T follicular helper cell (primary cell): ENCODE measurements at places on chromosomes 2 and 18.

GRCh38 chr2:27221166-27221565, 4.0 kb downstream of the CAD start:
- no peak for DNase-seq

DNA sequence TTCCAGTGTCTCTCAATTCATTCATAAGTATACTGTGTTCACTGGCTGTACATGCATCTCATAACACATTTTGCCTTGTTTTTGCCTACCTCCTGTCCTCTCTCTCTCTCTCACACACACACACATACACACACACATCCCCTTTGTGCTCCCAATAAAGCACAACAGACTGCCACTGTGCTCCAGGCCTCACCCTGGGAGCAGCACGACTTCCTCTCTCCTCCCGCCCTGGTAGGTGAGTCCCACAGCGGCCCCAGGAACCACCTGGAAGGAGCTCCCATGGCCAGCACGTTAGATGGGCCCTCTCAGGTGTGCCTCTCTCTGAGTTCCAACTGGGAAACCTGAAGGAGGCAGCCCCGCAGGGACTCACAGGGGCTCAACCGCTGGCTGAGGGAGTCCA, 65.4 kb downstream of the MARCHF4 start:
- DNase-seq = no peak

DNA sequence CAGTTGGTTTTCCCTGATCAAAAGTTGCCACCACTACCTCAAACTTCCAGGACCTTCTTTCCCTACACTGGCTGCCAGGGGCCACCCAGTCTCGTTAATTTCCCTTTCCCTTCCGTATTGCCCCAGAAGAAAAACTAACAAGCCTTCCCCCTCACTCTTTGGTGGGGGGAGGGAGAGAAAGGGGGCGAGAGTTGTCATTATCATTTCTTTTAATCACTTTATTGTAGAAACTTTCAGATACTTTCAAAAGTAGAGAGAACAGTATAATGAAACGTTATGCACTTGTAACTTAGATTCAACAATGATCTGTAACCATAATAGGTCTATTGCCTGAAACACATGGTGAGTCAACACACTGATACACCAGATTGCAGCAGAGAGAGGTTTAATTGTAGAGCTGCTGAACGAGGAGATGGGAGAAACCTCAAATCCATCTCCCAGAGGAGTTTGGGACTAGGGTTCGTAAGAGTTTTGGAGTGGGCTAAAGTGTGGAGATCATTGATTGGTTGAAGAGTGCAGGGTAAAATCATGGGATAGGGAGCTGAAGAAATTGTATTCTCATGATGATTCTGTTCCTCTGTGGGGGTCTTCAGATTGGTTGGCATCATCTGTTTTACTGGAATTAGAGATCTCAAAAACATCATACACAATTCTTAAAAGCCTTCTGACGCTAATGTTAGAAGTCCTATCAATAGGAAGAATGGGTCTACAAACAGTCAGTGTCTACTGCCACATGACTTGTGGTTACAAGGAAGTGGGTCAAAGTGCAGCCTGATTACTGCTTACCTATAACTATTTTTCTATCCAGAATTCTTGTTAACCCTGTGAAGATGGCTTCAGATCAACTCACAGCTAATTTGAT, 2.6 kb upstream of the RNF149 start:
- no peak for DNase-seq

GRCh38 chr18:2515908-2516625, 55.2 kb downstream of the METTL4 start:
- no peak for DNase-seq

DNA sequence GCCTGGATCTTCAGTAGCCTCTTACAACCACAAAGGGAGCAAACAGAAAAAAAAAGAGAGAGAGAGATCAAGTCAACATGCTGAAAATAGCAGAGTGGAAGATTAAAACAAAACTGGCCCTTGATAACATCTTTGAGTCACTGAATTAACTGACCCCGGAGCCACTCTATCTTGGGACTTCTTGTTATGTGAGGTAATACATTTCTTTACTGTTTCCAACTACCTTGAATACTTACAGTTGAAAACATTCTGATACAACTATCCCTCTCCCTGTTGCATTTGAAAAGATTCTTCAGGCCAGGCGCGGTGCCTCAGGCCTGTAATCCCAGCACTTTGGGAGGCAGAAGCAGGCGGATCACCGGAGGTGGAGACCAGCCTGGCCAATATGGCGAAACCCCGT, 208.1 kb downstream of the MEMO1 start:
- no peak for DNase-seq

GRCh38 chr18:46625069-46625468, 32.0 kb downstream of the LOXHD1 start:
- DNase-seq = no peak

GRCh38 chr2:1011006-1011405, 60.4 kb downstream of the SNTG2 start:
- DNase-seq = no peak

DNA sequence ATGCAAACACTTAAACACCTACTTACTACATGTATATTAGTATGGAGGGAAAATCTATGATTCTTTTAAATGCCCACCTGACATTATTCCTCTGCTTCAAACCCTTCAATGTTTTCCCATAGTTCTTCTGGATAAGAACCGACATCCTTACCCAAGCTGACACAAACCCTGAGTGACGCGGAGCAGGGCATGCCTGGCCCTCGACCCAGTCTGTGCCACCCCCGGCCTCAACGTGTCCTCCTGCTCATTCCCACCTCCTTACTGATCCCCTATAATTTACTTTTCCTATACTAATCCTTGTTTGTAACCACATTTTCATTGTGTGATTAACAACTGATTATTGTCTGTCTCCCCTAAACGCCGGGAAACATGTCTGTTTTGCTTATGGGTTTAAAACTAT, 17.5 kb downstream of the KIDINS220 start:
- DNase-seq = no peak

DNA sequence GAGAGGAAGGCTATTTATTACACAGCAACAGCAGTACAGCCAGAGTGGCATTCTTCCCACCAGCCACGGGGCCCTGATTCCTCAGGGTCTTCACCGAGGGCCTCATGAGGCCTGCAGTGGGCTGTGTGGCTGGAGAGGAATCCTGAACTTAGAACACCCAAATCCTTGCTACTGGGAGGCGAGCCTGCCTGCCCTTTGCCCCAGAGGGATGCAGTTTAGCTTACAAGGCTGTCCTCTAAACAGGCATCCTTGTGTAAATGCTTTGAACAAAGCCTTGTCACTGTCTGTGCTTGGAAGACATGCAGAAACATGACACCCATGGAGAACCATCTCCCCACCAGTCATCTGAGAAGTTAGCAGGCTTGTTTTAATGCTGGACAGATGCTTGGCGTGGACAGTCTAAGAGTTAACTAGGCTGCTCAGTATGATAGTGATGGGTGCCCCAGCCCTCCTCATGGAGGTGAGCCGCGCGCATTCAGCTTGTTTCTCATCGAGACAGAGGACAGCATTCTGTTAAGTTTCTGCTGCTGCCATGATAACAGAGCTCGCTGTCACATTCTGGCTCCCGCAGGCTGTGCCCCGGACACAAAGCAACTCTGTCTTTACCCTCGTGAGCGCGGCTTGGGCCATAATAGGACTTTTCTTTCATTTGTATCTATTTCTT, 42.9 kb downstream of the ADI1 start:
- DNase-seq = no peak

DNA sequence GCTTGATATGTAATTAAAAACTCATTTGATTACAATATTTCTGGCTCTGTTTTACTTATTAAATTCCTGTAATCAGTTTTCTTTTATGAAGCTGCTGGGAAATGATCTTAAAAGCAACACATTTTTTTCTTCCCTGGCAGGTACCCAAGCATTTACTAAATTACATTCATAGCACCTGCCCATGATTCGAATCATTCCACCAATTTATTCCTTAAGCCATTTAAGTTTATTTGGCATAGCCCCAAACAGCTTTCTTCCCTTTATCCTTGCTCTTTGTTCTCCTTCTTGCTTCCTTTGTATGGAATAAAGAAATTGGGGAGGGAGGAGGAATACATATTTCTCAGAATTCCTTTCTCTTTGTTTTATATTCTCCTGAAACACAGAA, 241.3 kb downstream of the AGPS start:
- DNase-seq = no peak

GRCh38 chr2:17107151-17107550, 411.1 kb downstream of the RAD51AP2 start:
- DNase-seq = no peak

DNA sequence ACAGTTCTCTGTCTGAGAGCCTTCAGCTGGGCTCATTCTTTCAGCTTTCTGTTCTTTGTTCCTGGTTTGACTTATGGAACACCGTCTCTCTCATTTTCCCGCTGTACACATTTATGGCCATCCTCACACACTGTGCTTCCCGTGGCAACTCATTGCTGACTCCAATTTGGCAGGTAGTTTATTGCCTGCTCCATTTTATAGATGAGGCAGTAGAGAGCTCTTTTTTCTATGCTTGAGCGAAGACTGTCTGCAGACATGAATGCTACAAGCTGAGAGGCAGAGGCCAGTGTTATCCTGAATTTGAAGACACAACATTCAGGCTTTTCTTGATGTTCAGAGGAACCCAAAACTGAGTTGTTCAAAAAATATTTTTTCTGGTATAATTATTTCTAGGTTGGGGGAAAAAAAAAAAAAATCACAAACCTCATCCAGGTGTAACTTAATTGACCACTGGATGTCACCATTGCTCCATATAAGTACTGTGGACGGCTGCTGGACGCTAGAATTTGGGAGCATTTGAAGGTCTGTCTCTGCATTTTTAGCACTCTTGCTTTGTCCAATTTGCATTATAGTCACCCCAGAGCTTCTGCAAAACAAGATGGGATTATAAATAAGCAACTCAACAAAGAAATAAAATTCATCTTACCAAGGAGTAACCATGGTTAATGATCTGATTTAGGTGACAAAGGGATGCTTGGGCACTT, 83.5 kb downstream of the HRH4 start:
- DNase-seq = no peak

- no peak for DNase-seq
Measured at GRCh38 chr2:239767021-239767905, 257.9 kb downstream of the NDUFA10 start.

DNA sequence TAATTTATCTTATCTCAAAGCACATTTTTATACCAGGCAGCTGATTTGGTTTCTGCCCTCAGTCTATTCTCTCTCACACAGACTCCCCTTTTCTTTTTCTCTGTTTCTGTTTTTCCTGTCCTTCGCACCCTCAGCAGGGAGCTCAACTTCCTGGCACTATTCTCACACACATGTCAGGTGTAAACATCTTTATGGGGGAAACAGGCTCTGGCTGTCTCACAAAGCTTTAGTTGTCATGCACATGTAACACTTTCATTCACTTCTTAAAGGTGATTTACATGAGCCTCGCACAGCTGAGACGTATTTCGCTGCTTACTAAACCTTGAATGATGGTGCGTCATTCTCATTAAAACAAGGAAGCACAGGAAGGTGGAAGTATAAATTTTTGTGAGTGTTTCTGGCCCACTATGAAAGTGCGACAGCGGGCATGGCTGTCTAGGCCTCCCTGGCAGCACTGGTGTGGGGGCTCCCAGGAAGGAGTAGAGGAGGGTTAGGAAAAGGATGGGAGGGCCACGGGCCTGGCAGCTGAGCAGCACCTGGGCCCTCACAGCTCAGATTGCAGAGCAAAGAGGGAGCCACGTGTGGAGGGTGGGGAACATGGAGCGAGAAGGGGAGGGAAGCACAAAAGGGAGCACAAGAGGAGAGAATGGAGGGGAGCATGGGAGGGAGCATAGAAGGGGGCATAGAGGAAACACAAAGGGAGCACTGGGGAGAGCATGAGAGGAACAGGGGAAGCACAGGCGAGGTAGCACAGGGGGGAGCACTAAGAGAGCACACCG, 46.2 kb upstream of the SNTG2 start:
- no peak for DNase-seq

DNA sequence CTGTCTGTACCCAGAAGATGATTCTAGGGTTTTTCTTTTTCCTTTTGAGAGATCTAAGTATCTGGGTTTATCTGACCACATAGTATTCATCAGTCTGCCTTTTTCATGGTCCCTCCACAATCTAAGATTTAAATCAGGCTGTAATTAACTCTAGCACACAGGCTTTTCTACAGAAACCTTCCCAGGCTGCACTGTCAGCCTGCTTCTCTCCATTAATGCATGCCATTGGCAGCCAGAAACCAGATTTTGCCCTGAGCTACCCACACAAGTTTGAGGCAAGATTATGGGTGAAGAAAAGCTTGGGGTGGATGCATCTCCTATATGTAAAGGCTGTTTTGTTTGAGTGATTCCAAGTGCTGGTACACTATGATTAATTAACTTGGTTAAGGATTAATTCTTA, 45.7 kb upstream of the EML4 start:
- DNase-seq = no peak

- DNase-seq = no peak
Measured at GRCh38 chr2:48938231-48938630, 182.7 kb upstream of the LHCGR start.

- DNase-seq = no peak
Measured at GRCh38 chr2:83970217-83970929, 488.7 kb downstream of the SUCLG1 start.

DNA sequence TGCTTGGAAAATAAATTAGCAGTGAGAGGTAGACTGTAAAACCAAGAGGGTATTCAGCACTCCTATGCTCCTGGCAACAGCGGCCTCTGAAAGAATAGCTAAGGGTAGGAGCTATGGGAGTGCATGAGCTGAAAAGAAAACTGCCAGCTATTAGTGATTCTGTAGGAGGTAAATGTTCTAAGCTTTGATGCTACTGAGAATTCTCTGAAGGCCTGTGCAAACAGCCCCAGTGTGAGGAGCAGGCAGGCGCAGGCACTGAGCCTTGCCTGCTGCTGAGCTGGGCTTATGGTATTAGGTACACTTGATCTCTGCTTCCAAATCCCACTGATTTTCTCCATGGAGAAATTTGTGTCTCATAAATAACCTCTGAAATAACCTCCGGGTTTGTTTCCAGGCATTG, 86.7 kb downstream of the NYAP2 start:
- DNase-seq = no peak

DNA sequence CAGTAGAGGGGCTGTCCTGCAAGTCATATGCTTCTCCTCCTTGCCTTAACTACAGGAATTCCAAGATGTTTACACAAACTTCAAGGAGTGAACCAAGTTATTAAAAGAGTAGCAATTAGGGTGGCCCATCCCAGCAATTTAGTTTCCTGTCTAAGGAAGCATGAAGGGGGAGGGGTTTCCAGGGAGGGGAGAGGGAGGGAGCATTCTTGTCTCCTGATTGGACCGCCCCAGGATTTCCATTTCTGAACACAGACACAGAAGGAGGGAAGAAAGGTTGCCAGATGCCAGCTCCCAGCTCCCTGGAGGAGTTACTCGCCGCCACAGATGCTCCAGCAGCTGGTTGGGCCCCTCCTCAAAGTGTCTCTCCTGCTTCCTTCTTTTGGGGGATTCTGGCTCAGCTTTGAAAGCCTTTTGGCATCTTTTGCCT, 107.6 kb downstream of the TRIB2 start:
- DNase-seq = no peak

- no peak for DNase-seq
Measured at GRCh38 chr2:216132585-216132984, 23.4 kb downstream of the XRCC5 start.

- no peak for DNase-seq
Measured at GRCh38 chr2:58221909-58222308, 19.2 kb downstream of the FANCL start.

- DNase-seq = no peak
Measured at GRCh38 chr2:224657349-224657748, 58.8 kb downstream of the CCDC195 start.

GRCh38 chr18:70554854-70555445, 266.1 kb downstream of the SOCS6 start:
- DNase-seq = no peak
